ENCODE measurements at places on chromosomes 7 and 10. TPM values are rescaled to one million over a fixed set of nuclear protein-coding genes. Genes with fewer than 3 reads are reported as not detected.

Gene CARD11
- total RNA-seq, result not detected

Gene TNKS2
- 14.5 TPM for total RNA-seq

Gene TMEM229A
- total RNA-seq, result not detected

DNA sequence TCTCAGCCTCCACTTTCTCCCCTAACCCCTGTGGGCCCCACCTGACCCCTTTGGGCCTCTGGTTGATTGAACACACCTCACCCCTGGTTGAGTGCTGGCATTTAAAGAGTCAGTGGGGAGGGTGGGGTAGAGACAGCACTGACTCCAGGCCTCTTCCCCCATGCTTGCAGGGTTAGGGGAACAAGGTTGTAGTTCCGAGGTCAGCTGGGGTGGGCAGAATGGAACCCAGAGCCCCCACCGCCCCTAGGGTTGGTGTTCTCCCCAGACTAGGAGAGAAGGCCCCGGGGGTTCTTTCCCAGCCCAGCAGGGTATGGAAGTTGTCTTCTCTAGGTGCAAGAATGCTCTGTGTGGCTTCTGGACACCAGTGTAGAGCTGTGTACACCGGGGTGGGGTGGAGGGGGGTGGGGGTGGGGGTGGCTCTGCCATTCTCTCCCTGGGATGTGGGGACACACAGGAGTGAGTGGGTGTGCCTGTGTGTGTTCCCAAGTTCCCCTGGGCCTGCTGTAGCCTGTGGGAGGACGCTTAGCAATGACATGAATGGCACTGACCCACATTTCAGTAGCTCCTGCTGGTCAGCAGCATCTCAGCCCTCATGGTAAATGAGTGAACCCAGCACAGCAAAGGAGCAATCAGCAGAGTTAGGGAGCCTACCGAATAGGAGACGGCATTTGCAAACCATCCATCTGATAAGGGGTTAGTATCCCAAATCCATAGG, 33.6 kb downstream of the PRF1 start:
- H3K4me1 ChIP-seq, result no peaks in the 10 kb centered on the region
- no peak overlapping the region for H3K27ac ChIP-seq
- no peaks in the 10 kb centered on the region for H3K36me3 ChIP-seq
- H3K27me3 ChIP-seq, result no peaks in the 10 kb centered on the region

- peak; percentile 78 for DNase-seq
- H3K36me3 ChIP-seq, result no peaks in the 10 kb centered on the region
- H3K4me1 ChIP-seq, result no peaks in the 10 kb centered on the region
Measured at GRCh38 chr7:74401137-74401859, 52.4 kb upstream of the GTF2IRD1 start.

GRCh38 chr7:50956522-50957155, 173.9 kb upstream of the GRB10 start:
- H3K27me3 ChIP-seq, result no peaks in the 10 kb centered on the region
- H3K36me3 ChIP-seq, result no peaks in the 10 kb centered on the region
- no peak overlapping the region for H3K27ac ChIP-seq
- no peak for DNase-seq

Data from PC-3 (cell line).